ENCODE measurements at places on chromosomes 2 and 18.

DNA sequence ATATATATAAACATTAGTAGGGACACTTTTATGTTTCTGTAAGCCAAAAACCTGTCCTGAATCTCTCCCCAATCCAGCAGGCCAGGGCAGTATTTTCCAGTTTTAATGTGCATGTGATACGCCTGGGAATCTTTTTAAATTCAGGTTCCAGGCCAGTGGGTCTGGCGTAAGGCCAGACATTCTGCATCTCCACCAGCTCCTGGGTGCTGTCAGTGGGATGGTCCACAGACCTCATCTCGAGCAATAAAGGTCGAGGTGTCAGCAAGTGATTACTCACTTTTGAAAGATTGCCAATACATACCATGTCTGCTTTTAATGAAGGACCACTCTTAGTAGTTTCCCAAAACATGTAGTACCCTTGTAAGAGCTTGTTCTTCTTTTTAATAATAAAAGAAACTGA, 189.9 kb upstream of the SH3BP4 start:
- DNase-seq, result no peak

DNA sequence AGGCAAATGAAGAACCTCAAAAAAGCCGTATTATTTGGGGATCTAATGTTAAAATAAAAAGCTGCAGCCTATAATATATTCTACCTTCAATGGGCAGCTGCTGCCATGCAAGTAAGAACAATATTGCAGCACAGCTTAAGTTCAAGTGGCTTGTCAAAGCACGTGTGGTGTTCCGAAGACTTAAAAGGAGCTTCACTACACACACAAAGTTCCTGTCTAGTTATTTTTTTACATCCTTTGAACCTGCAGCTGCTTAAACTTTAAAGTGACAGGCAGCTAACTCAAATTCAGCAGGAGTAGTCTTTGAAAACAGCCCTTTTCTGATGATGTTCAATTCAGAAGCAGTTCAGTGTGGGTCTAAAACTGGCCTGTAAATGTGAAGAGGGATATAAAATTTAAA, 85.8 kb upstream of the XIRP2 start:
- DNase-seq, result no peak

GRCh38 chr18:51153659-51154371, 43.7 kb downstream of the MEX3C start:
- no peak for DNase-seq

GRCh38 chr18:73896685-73897084, 250.9 kb downstream of the FBXO15 start:
- DNase-seq, result no peak

DNA sequence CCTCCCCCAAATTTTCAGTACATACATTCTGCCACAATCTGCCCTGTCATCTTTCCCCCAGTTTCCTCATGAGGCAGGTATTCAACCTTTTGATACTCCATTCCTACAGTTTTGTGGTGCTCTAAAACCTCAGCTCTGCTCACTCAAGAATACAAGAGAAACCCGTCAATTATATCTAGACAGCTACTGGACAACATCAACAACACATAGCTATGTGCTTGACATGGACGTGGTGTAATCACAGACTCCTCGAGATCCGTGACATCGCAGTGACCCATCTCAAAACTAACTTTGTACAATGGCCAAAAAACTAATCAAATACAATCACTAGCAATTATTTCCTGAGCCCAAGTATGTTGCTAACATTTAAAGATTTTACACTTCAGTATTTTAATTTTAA, 23.6 kb downstream of the WDSUB1 start:
- DNase-seq, result no peak

GRCh38 chr2:123438251-123438650, 586.8 kb upstream of the CNTNAP5 start:
- DNase-seq, result no peak

GRCh38 chr2:109322111-109322510, 193.1 kb downstream of the SH3RF3 start:
- DNase-seq, result peak; percentile 97

DNA sequence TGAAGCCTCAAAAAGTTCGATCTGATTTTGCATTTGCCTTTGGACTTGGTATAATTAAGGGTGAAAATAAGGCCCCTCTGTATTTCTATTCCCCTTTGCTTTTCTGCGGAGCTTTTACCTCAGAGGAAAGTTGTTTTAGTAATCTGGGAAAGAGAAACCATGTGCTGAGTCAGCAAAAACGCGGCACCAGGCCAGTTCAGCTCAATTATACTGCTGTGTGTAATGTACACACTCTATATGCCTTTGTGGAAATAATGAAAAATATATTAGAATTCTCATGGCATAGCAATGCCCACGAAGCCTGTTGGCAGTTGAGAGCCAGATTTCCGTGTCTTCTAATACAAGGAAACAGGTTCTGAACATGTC, 161.9 kb upstream of the SIX2 start:
- peak; percentile 64 for DNase-seq

GRCh38 chr2:11160731-11161455, 5.6 kb downstream of the SLC66A3 start:
- DNase-seq, result no peak

- DNase-seq, result no peak
These were observed 110.4 kb upstream of the ZNF516 start for GRCh38 chr18:76605341-76605929.

GRCh38 chr18:53756610-53756972, 467.9 kb downstream of the MBD2 start:
- DNase-seq, result no peak

DNA sequence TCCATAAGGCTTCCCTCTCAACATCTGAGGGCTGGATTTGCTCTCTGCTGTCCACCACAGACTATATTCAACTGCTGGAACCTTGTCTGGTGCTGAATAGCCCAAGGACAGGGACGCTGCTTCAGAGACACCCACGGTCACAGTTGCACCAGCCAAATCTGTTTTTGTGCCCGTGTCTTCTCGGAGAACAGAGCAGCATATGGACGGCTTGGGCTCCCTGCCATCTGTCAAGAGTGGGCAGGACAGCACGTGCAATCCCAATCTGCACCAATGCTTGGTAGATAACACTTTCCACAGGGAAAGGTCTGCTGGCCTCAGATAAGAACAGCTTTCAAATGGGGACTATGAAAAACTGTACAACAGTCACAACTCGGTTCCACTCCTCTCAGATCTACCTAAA, 466.1 kb downstream of the TGIF1 start:
- DNase-seq, result no peak

- no peak for DNase-seq
These were observed 75.5 kb downstream of the GBX2 start for GRCh38 chr2:236092714-236093113.

- peak; percentile 69 for DNase-seq
These were observed 82.0 kb downstream of the DCDC2C start for GRCh38 chr2:3785220-3785889.

DNA sequence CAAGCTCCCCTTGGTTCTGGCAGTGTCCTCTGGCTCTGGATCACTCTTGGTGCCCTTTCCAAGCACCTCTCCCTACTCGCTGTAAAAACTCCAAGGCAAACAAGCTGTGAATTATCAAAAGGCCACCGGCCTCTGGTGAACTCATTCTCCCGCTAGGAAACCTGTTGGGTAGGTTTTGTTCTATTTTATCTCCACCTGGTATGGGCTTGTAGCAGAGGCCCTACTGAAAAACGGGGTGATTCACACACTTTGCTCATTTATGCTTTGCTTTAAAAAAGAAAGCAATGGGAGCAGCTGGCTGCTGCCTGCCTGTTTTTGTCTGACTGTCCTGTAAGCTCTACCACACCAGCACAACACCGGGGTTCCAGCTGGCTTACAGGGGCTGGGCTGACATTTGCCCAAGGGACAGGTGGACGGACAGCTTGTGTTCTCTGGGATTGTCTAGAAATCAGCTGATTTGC, 56.8 kb downstream of the SH3BP4 start:
- no peak for DNase-seq

DNA sequence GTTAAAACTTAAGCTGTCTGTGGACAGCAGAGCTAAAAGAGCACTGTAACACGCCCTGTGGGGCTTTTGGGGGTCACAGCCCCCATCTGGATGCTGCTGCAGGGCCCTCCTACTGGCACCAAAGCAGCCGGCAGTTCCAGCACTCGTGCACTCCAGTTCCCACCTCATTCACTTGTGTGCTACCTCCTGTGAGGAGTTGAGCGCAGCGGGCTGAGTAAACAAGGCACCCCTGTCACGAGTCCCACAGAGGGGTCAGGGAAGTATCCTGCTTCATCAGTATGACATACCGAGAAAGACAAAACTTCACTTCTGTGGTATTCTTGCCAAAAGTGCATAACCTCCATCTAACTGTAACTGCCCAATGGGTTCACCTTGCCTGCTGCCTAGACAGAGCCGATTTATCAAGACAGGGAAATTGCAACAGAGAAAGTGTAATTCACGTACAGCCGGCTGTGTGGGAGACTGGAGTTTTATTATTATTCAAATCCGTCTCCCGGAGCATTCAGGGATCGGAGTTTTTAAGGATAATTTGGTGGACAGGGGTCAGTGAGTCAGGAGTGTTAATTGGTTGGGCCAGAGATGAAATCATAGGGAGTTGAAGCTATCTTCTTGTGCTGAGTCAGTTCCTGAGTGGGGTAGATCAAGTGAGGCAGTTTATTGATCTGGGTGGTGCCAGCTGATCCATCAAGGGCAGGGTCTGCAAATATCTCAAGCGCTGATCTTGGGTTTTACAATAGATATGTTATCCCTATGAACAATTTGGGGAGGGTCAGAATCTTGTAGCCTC, 41.6 kb downstream of the TMEM17 start:
- DNase-seq, result no peak

GRCh38 chr2:33617989-33618388, 18.9 kb upstream of the FAM98A start:
- no peak for DNase-seq

DNA sequence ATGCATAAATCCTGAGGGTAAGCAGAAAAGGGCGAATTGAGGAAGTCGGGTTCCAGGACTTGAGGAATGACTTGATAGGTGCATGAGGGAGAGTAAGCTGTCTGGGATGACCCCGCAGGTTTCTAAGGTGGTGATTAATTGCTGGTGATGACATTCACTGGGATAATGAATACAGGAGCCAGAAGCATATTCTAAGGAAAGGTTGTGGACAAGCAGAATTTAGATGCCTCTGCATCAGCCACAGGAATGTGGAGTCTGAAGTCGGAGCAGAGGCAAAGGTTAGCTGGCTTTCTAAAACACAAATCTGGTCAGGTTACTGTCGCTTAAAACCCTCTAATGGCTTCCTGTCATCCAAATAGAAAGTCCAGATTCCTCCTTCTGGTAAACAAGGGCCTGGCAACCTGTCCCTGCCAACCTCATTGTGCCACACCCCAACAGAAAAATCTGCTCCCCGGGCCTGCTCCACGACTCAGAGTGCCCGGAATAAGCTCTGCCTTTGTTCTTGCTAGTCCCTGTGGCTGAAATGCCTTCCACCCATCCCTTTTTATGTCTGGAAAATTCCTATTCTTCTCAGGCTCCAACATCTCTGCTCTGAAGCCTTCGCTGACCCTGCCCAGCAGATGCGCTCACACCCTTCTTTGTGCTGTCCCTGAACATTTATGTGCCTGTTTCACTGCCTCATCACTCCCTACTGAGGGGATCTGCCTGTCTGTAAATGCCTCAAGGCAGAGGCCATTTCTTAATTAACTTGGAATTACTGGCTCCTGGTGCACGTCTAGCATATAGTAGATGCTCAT, 11.3 kb upstream of the TMEM214 start:
- no peak for DNase-seq

DNA sequence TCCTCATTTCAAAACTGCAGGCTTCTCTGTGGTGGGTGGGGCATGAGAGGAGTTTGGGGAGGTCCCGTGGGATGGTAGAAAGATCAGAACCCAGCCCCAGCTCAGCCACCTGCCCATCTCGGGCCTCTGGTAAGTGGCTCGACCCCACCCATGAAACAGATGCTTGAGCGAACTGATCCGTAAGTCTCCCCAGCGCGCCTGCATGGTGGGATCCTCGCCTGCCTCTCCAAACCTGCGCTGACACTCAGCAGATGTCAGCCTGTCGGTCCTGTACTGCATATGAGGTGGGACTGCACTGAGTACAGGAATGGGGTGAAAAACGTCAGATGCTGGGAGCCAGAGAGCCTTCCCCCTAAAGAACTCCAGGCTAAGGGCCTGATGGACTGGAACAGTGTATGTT, 15.9 kb upstream of the RPL31 start:
- DNase-seq, result no peak

DNA sequence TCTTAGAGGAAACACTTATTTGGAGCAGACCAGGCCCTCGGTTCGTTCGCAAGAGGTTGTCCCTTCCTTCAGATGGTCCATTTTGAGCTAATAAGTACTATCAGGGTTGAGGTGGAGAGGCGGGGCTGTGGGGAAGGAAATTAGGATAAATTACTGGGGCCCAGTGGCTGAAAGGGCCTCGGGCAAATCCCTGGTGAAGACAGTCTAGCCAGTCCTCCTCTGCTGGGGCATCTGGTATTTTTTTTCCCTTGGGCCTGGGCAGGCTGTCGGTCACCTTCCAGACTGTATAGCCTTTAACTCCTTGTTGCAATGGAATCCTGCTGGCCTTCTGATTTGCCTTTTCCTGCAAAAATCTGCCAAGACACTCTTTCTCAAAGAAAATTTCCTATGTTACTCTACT, 1.7 kb upstream of the MYO3B start:
- DNase-seq, result no peak

GRCh38 chr18:59311631-59312030, 6.8 kb downstream of the CPLX4 start:
- no peak for DNase-seq

DNA sequence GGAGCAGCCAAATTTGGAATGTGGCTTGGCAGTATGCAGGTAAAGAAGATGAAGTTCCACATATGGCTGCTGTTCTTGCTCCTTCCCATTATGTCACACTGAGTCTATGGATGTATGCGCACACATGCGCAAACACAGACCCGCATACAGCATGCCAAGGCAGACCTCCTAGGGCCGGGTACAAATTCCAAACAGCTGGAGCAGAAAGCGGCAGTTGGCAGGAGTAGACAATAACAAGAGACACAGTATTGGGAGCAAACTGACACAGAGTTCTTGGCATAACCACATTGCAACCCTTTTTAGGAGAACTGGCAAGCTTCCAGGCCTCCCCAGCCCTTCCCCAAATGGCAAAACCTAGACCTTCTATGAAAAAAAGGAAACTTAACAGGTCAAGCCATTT, 268.9 kb downstream of the SP3 start:
- no peak for DNase-seq

Data from MCF 10A (cell line).